Activated CD4-positive, alpha-beta T cell treated with anti-CD3 and anti-CD28 coated beads, Interleukin-2, Interleukin-4, amounts not matched to agents 100 ng/mL and 50 ng/mL, durations not matched to agents 16 hours and 8 hours (primary cell): ENCODE measurements at places on chromosomes 16 and 17.
A peak's percentile ranks its signal among the peaks of the same experiment; 100 is the strongest.

DNA sequence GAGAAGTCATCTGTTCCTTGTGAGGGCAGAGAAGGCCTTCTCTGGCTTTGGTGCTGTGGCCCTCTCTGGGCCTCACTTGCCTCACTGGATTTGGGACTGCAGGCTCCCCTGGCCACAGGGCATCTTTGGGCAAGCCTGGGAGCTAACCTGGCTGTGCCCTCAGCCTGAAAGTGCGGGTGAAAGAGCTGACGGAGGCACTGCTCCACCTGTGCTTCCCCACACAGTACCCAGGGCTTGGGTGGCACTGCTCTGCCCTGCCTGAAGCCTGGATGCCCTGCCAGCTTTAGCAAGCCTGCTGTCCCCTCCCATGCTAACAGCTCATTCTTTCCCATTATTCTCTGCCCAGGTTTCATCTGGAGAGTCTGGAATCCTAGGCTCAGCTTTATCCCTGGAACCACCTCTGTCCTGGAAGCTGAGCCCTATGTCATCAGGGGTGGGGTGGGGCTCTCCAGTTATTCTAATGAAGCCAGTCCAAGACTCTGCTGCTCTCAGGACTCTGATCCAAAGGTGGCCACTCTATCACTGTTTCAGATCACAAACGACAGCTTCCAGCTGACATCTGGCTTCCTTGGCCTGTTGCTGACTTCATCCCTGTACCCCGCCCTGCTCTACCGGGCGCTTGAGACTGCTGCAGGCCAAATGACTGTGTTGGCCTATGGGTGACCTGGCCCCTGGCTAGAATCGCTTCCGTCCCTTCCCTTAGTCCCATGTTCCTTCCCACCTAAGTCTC is 29.3 kb downstream of the HIC1 start:
- DNase-seq, result no peak

GRCh38 chr16:57147381-57148221 is 38.2 kb downstream of the PSME3IP1 start:
- DNase-seq, result no peak

DNA sequence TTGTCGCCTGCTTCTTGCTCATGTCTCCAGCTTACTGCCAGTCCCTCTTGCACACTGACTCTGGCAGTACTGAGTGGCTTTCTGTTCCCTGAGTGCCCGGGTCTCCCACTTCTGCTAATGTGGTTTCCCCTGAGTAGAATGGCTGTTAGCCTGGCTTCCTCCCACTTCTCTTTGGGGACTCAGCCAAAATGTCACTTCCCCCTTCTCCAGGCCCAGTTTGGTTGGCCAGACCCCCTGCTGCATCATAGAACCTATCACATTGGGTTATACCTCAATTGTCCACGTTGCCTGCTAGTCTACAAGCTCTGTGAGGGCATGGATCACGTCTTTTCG is 304.4 kb downstream of the HS3ST3B1 start:
- no peak for DNase-seq

DNA sequence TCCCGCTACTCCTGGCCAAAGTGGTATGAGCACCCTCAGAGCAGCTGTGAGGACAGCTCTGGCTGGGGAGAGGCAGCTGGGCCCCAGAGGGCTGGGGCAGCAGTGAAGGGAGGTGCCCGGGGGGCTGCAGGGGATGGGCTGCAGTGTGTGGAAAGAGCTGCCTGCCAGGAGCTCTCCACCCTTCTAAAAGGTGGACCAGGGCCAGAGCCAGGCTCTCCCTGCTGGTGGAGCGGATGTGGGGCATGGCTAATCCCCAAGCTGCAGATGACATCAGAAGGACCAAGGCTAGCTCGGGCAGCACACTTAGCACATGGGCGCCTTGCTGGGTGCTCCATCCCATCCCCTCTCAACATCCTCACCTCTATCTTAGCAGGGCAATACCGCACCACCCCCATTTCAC is 103.1 kb downstream of the SDK2 start:
- no peak for DNase-seq

GRCh38 chr17:81572563-81573168 is 20.5 kb upstream of the FAAP100 start:
- DNase-seq, result no peak

GRCh38 chr16:54651440-54652195 is 279.0 kb upstream of the IRX5 start:
- DNase-seq, result no peak

DNA sequence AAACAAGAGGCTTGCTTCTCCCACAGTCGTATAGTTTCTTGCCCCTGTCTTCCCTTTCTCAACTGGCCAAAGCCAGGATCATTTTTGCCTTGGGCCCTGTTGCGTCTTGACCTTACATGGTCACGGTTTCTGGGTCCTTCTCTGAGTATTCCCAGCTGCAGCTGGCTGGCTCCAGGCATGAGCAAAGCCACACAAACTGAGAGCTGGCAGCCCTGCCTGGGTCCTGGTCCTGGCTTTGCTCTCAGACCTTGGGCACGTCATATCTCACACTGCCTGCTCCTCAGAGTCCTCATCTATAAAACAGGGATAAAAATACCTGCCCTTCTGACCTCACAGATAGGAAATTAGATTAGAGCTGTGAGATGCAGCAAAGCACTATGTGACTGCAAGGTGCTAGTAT is 277.6 kb downstream of the CBLN1 start:
- no peak for DNase-seq

GRCh38 chr17:21284319-21285163 is at the start of gene MAP2K3:
MAP2K3 (plus strand) TSS chr17:21284711; CDS start chr17:21284921, 210 bp downstream.
- peak; percentile 99 for DNase-seq

- DNase-seq, result no peak
Observed at GRCh38 chr17:30924341-30924740, 2.6 kb downstream of the ADAP2 start.

DNA sequence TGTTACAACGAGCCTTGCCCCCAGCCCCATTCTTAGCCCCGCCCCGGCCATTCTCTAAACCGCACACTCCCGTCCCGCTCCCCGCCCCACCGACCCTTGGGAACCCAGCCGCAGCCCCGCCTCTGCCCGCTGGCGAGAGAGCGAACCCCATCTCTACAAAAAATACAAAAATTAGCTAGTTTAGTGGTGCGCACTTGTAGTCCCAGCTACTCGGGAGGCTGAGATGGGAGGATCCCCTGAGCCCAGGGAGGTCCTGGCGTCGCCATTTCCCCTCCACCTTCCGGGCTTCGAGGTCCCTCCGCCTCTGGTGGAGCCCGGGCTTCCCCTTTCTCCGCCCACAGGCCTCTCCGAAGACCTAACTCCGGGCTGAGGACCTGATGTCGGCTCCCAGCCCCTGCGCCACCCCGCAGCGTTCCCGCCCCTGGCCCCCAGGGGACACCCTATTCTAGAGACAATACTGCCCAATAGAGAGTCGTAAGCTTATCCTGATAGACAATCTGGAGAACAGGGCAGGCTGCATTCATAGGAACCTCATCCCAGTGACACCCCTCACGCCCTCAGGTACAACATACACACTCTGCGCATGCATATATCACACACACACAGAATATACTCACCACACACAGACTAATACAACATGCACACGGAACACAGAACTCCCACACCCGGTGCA is 480 bp upstream of the PROCA1 start:
- peak; percentile 65 for DNase-seq

DNA sequence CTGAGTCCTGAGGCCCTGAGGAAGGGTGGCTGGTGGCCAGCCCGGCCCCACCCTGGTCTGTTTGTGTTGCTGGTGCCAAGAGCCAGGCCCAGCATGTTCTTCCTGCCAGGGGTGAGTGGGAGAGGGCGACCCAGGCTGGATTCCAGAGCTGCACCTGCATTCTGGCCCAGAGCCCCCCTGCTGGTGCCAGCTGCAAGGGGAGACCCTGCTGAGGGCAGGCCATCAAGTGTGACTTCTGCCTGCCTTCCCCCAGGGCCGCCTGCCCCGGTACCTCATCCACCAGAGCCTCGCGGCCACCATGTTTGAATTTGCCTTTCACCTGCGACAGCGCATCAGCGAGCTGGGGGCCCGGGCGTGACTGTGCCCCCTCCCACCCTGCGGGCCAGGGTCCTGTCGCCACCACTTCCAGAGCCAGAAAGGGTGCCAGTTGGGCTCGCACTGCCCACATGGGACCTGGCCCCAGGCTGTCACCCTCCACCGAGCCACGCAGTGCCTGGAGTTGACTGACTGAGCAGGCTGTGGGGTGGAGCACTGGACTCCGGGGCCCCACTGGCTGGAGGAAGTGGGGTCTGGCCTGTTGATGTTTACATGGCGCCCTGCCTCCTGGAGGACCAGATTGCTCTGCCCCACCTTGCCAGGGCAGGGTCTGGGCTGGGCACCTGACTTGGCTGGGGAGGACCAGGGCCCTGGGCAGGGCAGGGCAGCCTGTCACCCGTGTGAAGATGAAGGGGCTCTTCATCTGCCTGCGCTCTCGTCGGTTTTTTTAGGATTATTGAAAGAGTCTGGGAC is 2.4 kb upstream of the TCAP start:
- no peak for DNase-seq

GRCh38 chr17:74568106-74568873 is 981 bp upstream of the CD300H start:
- DNase-seq, result no peak

DNA sequence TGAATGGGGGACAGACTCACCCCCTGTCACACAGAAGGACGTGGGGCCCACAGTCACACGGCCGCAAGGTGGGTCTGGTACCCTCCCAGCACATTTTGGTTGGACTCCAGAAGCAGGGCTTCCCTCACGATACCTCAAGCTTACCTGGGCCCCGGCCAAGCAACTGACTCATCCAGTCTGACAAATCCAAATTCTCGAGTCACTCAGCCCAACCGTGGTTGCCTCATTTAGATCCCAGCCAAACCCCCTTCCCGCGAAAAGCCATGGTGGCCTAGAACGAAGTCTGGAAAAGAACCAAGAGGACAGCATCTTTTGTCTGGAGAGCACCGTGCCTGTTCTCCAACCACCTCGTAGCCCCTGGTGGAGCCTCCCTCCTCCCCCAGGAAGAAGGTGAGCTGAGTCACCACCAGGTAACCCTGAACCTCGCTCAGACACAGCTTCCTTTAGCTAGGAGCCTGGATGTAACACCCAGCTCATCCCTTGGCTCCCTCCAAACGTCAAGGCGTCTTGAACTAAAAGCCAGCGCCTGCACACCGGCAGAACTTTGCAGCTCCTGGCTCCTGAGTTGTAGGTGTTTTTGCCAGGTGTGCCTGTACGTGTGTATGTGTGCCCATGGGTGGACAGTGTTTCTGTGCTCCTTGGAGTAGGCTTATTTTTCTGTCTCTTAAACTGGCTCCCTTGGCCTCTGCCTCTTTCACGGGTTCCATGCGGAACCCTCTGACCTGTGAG is 78.9 kb downstream of the CMIP start:
- DNase-seq, result no peak

- no peak for DNase-seq
Observed at GRCh38 chr16:52963212-52963854, 89.4 kb downstream of the CHD9NB start.

DNA sequence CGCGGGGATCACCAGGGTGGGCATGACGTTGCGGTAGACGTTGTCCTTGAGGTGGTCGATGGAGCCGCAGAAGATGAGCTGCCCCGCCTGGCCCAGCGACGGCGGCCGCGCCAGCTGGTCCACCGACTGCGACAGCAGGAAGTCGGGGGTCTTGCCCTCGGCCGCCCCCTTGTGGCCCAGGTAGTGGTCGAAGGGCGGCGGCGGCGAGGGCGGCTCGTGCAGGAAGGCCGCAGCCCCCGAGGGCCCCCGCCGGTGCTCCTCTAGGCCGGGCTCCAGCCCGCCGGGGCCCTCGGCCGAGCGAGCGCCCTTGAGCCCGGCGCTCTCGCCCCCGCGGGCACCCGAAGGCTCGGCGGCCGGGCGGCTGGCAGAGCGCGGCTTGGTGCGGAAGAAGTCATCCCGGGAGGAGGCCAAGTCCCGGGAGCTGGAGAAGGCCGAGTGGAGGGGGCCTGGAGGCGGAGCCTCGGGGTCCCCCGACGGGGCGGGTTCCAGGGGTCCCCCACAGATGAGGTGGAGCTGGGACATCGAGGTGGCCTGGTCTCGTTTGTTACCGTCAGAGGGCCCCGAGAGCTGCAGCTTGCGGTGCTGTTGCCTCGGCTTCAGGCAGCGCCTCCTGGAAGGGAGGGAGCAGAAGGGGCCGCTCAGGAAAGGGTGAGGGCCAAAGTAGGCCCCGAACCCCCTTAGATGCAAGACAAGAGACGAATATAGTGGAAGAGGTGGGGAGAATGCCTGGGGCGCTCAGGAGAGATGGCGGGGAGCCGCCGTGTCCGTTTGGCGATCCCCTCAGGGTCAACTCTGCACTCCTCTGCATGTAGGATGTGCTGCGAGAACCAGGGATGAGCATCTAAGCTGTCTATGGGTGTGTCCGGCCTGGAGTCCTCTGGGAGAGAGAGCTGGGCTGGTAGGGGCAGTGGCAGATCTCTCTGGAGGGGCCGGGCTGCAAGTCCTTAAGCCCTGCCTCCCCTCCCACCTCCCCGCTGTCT is 8.8 kb downstream of the FAM171A2 start:
- DNase-seq, result peak; percentile 41

GRCh38 chr16:2428784-2429033 is 538 bp upstream of the CCNF start:
- DNase-seq, result no peak

- no peak for DNase-seq
Observed at GRCh38 chr16:30166202-30166902, 17.1 kb upstream of the CORO1A start.

DNA sequence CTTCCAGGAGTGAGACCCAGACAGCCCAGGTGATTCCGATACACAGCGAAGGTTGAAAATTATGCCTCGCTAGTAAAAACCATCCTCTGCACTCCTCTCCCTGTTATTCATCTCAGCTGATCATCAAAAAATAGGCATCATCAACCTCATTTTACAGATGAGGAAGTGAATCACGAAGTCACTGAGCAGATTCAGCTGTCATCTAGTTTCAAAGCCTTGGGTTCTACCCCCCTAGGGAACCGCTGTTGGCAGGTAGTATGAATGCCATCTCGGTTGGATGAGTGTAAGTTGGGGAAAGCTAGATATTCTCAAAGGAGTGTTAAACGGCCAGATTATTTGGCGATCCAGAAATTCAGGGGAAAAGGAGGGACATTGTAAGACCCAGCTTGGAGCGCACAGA is 2.0 kb downstream of the CRYM start:
- no peak for DNase-seq

GRCh38 chr17:36089888-36090836 is at the start of gene CCL3:
CCL3 (minus strand) TSS chr17:36090143; CDS start chr17:36090058, 85 bp downstream.
- peak; percentile 89 for DNase-seq

DNA sequence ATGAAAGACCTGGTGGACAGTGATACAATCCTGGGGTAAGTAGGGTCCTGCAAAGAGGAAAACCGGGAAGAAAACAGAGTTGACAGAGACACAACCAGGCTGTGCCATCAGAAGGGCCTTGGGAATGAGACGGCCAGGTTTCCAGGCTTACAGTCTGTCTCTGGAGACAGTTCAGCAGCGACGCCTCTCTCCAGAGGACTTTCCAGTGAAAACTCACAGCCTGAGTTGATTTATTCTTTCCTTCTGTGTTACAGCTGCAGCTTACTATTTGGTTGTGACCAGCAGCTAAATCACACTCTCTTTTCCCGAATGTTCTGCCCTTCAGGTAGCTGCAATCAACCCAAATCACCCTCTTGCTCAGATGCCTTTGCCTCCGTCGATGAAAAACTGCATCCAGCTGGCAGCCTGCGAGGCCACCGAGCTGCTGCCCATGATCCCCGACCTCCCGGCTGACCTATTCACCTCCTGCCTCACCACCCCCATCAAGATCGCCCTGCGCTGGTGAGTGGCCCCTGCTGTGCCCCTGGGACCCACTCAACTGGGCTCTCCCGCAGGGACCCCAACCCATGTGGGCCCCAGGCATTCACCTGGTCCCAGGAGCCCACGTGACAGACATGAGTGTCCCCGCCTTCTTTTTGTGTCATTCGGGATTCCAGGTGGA is 209.2 kb downstream of the RPTOR start:
- no peak for DNase-seq

- no peak for DNase-seq
Observed at GRCh38 chr17:8176998-8177731, 985 bp upstream of the TMEM107 start.

GRCh38 chr17:42895185-42895555 is 5.4 kb upstream of the G6PC1 start:
- no peak for DNase-seq
